ENCODE measurements at places on chromosomes 5 and 9.
A peak's percentile ranks its signal among the peaks of the same experiment; 100 is the strongest.

- no peak for DNase-seq
Measured at GRCh38 chr5:164881442-164881841, 1376.0 kb downstream of the MAT2B start.

- DNase-seq = no peak
Measured at GRCh38 chr5:172043865-172044264, 37.4 kb upstream of the FBXW11 start.

GRCh38 chr5:139640421-139641115 lies 7.6 kb upstream of the CXXC5 start:
- DNase-seq = no peak

DNA sequence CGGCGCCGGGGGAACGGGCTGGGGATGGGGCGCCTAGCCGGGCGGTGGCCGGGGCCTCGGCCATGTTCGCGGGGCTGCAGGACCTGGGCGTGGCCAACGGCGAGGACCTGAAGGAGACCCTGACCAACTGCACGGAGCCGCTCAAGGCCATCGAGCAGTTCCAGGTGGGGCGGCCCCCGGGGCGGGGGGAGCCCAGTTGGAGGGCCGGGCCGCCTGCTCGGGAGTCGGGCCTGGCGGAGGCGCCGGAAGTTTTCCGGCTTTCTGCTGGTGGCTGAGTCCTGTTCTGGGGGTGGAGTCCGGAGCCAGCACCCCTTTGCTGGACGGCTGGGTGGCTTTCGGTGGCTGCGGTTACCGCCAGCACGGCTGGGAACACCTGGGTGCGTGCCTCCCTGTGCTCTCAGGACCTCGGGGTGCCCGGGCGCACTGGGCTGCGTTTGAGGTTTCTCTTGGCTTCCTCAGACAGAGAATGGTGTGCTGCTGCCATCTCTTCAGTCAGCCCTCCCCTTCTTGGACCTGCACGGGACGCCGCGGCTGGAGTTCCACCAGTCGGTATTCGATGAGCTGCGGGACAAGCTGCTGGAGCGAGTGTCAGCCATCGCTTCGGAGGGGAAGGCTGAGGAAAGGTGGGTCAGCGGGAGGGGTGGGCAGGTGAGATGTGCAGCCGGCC lies 454 bp downstream of the NELFB start:
- no peak for DNase-seq

DNA sequence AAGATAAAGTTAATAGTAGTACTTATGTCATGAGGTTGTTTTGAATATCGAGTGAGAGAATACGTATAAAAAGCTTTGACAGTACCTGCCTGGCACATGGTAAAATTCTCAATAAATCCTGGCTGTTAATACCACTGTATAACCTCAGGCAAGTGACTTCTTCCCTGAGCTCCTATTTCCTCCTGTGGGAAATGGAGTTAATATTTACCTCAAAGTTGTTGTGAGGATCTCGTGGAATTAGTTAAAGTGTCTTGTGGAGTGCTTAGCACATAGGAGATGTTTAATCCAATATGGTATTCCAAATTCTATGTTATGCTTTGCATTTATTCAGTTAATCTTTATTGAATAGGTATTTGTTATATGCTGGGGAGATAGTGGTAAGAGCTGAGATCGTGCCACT lies 18.5 kb downstream of the FOCAD start:
- no peak for DNase-seq

DNA sequence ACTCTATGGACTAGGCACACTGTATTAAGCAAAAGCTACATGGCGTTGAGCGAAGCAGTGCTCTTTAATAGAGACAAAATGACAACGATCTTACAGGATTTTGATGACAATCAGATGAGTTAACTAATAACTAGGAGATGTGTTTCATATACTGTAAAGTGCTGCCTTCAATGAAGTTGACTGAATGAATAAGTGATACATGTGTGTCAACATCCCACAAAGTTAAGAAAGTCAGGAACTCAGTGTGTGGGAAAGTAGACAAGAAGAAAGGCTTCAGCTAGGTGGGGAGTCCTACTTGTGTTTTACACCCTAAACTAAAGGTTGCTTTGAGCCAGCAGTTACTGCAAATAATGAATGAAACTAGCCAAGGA lies 79.6 kb downstream of the PAPPA start:
- no peak for DNase-seq

DNA sequence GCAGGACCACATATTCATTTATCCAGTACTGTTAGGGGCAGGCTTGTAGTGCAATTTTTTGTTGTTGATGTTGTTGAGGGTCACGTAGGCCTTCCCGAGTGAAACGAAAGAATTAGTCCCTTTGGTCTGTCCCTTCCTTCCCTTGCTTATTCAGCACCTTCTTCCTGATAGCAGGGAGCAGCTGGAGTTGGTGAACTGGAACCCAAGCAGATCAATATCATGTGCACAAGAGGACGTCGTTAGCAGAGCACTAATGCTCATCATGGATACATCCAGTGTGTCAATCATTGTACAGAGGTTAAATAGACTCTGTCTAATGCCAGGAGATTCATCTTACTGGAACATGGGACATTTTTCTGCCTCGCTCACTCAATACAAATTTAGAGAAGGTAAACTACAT lies 33.0 kb upstream of the MAP1B start:
- DNase-seq = no peak

- no peak for DNase-seq
Measured at GRCh38 chr5:92879806-92880543, 701.0 kb downstream of the NR2F1-AS1 start.

- no peak for DNase-seq
Measured at GRCh38 chr5:30604648-30605262, 588.7 kb upstream of the CDH6 start.

- DNase-seq = no peak
Measured at GRCh38 chr9:16103620-16104397, 551.0 kb downstream of the CCDC171 start.

- DNase-seq = no peak
Measured at GRCh38 chr5:172834415-172835289, 601 bp downstream of the ERGIC1 start.

GRCh38 chr5:61969755-61970154 lies 336.3 kb upstream of the KIF2A start:
- no peak for DNase-seq

GRCh38 chr9:115444959-115445358 lies 327.0 kb upstream of the TNC start:
- no peak for DNase-seq

GRCh38 chr5:35821513-35821912 lies 35.2 kb upstream of the IL7R start:
- DNase-seq = no peak

DNA sequence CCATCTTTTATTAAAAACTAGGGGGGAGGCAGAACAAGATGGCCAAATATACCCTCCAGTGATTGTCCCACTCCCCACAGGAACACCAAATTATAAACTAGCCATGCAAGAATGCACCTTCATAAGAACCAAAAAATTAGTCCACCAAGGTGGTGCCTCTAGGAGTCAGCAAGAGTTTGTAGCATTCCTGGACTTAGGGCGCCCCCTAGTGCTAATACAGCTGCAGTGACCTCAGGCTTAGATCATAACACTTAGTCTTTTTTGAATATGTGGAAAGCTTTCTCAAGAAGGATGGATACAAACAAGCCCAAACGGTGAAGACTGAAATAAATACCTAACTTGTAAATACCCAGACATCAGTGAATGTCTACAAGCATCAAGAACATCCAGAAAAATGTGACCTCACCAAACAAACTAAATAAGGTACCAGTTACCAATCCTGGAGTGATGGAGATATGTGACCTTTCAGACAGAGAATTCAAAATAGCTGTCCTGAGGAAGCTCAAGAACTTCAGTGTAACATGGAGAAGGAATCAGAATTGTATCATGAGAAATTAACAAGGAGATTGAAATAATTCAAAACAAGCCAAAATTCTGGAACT lies 19.3 kb downstream of the PPIP5K2 start:
- peak; percentile 51 for DNase-seq

GRCh38 chr9:110728058-110728457 lies 59.5 kb downstream of the MUSK start:
- no peak for DNase-seq

- no peak for DNase-seq
Measured at GRCh38 chr5:57313716-57314115, 139.9 kb downstream of the GPBP1 start.

- DNase-seq = no peak
Measured at GRCh38 chr5:51433052-51433710, 49.9 kb downstream of the ISL1 start.

- DNase-seq = no peak
Measured at GRCh38 chr9:38117651-38118050, 48.6 kb upstream of the SHB start.

- DNase-seq = no peak
Measured at GRCh38 chr9:117704024-117704575, at the start of gene TLR4. Gene TLR4 (plus strand): TSS chr9:117704403. CDS start chr9:117704473, 70 bp downstream.

DNA sequence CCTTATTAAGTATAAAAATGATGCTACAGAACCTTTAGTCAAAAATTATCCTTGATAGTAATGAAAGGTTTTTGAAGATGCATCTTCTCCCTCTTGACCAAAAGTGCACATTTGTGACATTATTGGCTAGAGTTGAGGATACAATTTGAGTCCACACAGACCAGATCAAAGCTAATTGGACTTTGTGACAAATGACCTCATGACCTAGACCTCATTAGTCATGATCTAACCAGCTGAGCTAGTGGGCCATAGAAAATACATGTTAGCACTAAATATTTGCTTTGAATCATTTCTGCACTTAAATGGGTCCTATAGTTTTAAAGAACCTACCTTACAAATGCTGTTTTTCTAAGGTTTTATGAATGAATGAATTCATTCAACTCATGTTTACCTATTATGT lies 182.1 kb downstream of the RFX3 start:
- DNase-seq = no peak

DNA sequence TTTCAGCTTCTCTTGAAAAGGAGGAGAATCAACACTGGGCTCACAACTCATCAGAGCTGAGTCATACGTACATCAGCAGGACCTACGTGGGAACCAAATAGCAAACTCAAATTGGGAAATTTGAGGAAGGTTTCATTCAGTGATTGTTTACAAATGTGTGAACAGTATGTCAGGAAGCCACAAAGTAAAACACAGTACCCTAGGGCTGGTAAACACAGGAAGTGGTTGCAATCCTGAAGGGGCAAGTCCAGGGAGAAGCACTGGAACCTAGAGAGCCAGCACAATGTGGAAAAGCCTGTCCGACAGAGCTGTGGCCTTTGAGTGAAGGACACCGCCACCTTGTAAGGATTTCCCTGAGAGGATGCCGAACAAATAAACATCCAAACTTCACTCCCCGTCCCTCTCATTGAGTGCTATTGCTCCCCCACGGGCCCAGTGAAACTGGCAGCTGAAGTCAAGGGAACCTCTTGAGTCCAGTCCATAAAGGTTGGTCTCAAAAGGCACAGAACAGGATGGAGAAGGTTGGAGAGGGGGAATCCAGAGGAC lies 26.7 kb upstream of the RICTOR start:
- DNase-seq = no peak

GRCh38 chr9:92715488-92716231 lies 45.7 kb upstream of the IPPK start:
- no peak for DNase-seq

DNA sequence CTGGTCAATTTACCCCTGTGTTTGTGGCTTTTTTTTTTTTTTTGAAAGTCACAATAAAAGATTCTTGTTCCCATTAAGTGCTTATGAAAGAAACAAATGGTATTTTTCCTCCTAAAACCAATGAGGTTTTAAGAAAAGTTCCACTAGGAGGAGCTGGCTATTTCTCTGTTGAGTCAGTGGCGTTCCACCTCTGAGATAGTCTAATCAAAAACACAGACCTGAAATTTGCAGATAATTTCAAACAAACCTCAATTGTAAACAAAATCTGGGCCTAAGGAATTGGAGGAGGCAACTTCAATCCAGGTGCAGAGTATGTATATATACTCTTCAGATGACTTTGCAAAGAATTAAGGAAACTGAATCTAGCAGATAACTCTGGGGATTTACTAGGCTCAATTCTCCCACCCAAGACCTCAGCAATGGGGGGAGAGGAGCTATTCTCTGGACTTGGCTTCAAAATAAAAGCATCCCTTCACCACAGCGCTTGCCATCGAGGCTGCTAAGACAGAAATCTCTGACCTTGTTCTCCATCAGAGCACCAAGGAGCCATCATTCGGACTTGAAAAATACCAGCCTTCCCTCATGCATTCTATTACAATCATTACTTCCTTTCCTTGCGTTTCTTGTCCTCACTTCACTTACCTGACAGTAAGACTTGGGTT lies 52.4 kb downstream of the FANCC start:
- DNase-seq = no peak

DNA sequence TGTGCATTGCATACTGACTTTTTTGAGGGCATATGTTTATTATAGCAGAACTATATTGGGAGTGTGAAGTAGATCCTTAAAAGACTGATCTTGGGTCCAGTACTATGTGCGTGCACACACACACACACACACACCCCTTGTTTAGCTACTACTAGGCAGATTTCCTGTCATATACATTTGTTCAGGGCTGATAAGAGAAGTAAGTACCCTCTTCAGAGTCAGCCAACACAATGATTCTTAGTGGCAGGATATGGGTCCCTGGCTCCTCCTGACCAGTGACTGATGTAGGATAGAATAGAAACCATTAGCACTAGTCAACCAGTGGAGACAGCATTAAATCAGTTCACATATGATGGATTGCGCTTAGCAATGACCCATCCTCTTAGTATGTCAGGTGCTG lies 76.2 kb upstream of the MIER3 start:
- no peak for DNase-seq

GRCh38 chr5:159017786-159018185 lies 81.9 kb downstream of the EBF1 start:
- no peak for DNase-seq

- DNase-seq = no peak
Measured at GRCh38 chr5:153748823-153749222, 258.4 kb downstream of the GRIA1 start.

- peak; percentile 15 for DNase-seq
Measured at GRCh38 chr9:90219548-90220118, 423.0 kb downstream of the DIRAS2 start.

DNA sequence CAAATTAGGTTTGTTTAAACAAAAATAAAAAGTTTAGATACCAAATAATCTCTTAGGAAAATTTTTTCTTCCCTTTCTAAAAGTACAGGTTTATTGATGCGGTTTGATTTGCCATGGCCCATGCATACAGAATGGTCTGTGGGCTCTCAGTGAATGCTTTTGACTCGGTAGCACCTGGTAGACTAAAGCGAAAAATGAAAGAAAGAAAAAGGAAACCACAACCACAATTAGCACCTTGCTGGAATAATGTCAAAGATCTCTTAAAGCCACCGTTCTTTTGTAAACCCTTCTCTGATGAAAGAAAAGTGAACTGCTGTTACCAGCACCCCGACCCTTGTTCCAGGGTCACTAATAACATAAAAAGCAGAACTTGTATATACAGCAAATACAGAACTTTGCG lies 157.9 kb downstream of the NFIB start:
- DNase-seq = no peak

GRCh38 chr5:17360879-17361278 lies 137.2 kb upstream of the TAF11L2 start:
- DNase-seq = no peak

DNA sequence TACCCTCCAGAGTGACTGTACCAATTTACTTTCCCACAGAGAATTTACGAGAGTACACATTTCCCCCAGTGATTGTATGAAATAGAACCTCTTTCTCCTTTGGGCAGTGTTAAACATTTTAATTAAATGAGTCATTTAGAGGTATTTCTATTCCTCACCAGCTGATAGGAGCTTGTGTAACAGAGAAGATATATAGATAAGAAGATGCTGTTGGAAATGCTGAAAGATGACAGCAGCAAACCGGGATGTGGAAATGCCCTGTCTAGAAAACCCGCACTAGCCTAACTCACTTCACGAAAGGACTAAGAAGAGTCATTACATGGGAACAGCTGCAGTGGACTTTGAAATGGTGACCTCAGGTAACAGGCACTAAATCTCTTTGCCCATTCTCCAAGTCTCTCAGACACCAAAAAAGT lies 68.3 kb downstream of the LPAR1 start:
- DNase-seq = no peak
